Naive B cell (primary cell): ENCODE measurements at places on chromosomes 3 and 15. TPM values are rescaled to one million over a fixed set of nuclear protein-coding genes. Genes with fewer than 3 reads are reported as not detected.

GRCh38 chr3:143786219-143787191 is 61.8 kb downstream of the SLC9A9 start:
- peak; percentile 24 for DNase-seq

GRCh38 chr15:47778263-47778770 is 61.0 kb downstream of the SEMA6D start:
- DNase-seq = no peak

- DNase-seq = peak; percentile 80
Measured at GRCh38 chr15:57565311-57565710, 26.4 kb upstream of the MYZAP start.

GRCh38 chr3:142053835-142054234 is 95.5 kb downstream of the TFDP2 start:
- no peak for DNase-seq

DNA sequence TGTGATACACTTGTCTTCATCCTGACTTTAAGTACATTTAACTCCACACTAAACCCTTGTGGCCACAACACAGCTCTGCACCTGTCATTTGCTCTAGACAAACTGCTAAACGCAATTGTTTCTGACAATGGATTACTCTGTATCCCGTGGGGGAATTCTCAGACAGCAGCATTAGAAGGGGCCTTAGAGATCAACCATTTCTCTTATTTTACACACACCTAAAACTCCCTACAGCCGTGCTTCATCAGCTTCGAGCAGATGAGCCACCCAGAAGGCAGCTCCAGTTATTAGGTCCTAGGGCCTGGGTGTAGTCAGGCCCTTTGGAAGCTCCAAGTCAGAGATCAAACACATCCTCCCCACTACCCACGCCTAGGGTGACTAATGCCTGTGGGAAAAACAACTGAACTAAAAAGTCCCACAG is 1.3 kb upstream of the IL12A start:
- DNase-seq = no peak

DNA sequence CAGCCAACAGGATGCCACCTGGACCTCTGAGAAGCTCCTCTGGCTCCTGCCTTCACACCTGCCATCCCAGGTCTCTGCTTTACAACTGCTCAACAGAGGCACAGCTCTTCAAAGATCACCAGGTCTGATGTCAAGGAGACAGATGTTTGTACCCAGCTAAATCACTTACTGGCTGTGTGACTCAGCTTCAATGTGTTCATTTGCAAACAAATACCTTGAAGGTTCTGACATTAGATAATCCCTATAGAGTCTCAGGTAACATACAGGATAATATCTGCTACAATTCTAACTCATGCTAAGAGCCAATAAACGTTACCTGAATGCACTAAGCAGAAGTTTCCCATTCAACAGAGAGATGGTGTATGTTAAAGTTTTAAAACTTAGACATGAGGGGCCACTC is 163.4 kb upstream of the IGF1R start:
- no peak for DNase-seq

DNA sequence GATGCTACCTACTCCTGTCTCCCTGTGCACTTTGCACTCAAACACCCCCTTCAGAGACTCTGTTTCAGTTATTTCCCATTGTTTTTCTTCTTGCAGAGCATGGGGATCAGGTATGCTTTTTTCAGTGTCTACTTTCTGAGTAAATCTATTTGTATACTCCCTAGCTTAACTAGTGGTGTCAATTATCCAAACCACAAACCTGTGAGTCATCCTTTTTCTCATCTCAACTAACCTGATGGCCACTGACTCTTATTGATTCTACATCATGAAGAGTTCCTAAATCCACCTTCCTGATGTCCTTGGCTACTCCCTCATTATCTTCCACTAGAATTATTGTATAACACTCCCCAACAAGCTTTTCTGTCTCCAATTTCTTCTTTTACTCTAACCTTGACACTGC is 68.0 kb downstream of the DIPK2A start:
- no peak for DNase-seq

DNA sequence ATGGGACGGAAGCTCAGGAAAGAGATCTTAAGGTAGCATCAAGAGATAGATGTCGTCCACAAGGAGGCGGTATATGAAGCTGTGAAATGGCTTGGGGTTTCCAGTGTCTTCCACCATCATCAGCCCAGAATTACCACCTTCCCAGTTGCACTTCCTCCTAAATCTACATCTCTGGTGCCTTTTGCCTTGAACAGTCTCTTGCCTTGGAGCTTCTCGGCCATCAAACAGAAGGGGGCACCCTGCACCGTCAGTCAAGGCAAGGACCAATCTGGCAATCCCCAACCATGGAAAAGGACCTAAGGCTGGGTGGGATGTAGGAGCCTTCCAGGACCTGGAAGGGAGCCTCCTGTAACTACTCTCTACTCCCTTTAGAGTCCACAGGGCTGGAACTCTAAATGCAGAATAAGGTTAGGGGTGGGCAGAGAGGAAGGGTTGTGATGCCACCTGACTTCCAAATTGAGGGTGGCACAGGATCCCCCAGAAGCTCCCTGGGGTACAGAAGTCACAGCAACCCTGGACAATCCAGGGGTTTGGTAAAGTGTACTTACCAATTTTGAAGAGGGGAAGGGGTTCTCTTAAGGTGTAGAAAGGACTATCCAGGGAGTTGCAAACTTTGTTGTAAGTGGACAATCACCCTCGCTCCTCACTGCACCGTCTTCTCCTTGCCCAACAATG is 1.0 kb upstream of the RYR3 start:
- DNase-seq = no peak

DNA sequence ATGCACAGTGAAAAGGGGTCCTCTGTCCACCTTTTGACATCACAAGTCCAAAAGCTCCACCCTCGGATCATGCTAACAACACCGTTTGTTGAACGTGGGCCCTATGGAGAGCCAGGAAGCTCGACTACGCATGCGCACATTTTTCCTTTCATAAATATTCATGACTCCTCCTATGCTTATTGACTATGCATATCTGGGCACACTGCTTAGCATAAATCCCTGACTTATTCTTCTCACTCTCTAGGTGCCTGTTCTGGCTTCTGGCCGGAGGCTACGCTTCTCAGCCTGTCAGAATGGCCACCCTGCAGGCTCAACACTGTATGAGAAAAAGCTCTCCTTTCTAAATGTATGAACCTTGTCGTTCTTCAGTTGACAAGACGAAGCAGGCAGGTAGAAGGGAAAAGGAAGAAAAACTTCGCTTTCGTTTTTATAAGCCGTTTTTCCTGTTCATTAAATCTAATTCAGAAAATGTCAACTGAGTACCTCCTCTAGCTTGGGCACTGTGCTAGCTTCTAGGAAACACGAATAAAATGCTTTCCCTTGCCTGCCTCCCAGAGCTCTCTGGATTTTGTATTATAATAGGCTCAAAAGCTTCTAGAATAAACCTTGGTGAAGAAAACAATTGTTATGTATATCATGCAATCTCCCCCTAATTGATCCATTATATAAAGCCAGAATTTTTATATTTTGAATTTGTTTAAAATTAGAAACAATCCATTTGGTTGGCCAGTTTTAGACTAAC is 207.7 kb downstream of the ATP10A start:
- DNase-seq = no peak

GRCh38 chr3:186514296-186515002 is 29.7 kb downstream of the CRYGS start:
- no peak for DNase-seq

DNA sequence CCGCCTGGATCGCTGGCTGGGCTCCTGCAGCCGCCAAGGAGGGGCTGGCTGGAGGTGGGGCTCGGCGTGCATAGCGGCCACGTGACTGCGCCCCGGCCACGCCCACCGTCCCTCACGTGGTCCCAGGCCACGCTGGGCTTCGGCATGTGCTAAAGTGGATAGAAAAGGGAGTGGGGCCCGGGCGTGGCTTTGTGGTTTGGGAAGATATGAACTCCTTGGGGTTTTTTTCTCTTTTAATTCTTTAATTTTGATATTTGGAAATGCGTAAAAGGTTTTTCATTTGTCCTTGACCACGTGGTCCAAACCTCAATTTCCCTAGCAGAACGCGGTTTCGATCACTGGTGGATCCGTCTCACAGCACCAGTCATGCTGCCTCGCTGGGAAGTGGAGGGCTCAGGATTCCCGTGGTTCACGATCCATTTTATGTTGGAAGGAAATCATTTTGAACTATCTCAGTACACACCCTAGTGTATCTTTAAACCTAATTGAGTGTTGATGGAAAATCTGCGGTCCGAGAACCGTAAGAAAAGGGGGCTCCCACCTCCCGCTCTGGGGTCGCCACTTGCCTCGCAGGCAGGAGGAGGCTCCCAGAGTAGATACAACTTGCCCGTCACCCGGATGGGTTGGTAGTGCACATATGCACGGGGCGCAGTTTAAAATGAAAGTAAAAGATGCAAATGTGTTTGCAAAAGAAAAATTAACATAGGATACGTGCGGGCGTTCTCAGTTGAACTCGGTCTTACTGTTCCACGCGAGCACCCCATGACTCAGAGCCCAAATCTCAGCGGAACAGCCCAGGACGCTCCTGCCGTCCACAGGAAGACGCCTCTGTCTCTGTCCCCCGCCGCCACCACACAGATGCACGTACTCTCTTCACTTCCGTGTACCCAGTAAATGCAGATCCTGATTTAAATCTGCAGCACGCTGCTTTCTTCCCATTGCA is 141.9 kb downstream of the PGPEP1L start:
- DNase-seq = peak; percentile 66

DNA sequence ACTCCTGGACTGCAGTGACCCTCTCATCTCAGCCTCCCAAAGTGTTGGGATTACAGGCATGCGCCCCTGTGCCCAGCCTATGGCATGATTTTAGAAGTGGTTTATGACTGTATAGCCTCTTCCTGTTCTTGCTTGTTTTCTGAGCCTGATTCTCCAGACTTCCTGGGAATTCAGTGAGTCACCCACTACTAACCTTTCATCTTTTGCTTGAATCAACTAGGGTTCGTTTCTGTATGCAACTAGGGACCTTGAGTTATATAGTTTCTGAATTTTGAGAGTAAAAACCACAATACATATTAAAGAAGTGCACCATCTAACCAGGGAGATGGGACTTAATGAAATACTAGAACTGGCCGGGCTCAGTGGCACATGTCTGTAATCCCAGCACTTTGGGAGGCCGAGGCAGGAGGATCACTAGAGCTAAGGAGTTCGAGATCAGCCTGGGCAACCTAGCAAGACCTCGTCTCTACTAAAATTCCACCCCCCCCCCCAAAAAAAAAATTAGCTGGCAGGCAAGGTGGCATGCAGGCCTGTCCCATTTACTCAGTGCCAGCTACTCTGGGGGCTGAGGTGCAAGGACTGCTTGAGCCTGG is 76.0 kb downstream of the ZNF609 start:
- no peak for DNase-seq

GRCh38 chr15:43991206-43991605 is 164.4 kb downstream of the WDR76 start:
- DNase-seq = no peak

GRCh38 chr3:94098452-94098851 is 35.6 kb downstream of the NSUN3 start:
- DNase-seq = no peak

GRCh38 chr3:138638641-138639040 is 30.1 kb downstream of the FAIM start:
- no peak for DNase-seq

DNA sequence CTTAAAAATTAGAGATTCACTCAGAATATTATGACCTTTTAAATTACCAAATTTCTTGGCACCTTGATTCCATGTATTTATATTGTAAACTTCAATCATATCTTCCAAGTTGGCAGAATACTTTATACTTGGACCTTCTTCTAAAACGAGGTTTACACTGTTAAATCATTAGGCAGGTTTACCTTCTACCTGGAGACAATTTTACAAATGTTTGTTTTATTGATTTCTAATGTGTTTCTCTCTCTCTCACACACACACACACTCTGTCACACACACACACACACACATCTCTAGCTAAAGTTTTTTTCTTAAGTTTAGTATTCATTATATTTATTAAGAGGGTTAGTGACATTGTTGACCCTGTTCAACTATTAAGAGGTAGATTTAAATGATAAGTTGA is 1155.6 kb downstream of the NSUN3 start:
- DNase-seq = no peak

DNA sequence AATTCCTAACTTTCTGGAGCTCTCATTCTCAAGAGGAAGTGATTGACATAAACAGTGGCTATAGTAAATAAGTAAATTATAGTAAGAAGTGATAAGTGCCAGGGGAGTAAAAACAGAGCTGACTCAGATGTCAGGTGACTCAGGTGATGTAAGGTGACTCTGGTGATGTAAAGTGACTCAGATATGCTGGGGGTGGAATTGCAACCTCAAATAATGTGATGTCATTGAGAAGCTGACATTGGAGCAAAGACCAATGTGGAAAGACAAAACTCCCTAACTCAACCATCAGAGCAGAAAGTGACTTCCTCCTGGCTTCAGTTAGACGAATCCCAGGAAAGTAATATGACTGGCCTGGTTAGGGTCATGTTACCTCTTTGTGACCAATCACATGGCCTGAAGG is 144.2 kb upstream of the SNTN start:
- no peak for DNase-seq

DNA sequence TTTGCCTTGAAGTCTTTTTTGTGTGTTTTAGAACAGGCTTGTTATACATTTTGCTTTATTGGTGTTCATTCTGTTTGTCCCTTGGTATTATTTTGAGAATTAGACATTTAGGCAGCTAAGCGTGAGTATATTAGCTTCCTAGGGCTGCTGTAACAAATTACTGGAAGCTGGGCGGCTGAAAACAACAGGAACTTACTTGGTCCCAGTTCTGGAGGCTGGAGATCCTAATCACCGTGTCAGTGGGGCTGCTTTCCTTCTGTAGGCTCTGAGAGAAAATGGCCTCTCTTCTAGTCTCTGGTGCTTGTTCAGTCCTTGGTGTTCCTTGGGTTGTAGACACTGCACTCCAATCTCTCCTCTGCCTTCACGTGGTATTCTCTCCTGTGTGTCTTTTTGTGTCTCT is 142.3 kb downstream of the KLHL25 start:
- no peak for DNase-seq

GRCh38 chr3:159232966-159233365 is 431.1 kb downstream of the MFSD1 start:
- DNase-seq = no peak

BTLA gene
- polyA plus RNA-seq = 133 TPM

CFAP20DC gene
- 0.58 TPM for polyA plus RNA-seq

ZNF592 gene
- 6.3 TPM for polyA plus RNA-seq

GLT8D1 gene
- polyA plus RNA-seq = 43.4 TPM

RTP3 gene
- not detected for polyA plus RNA-seq

CHDH gene
- not detected for polyA plus RNA-seq

GOLGA8O gene
- polyA plus RNA-seq = not detected

CCR4 gene
- 0.27 TPM for polyA plus RNA-seq

ZNF501 gene
- 3.3 TPM for polyA plus RNA-seq

DNAJA4 gene
- 3.1 TPM for polyA plus RNA-seq

CXCR6 gene
- polyA plus RNA-seq = 0.73 TPM

SLC51A gene
- polyA plus RNA-seq = 0.78 TPM

C3orf85 gene
- not detected for polyA plus RNA-seq

SEMA3F gene
- polyA plus RNA-seq = not detected
